ENCODE measurements at places on chromosomes 3 and 15. TPM values are rescaled to one million over a fixed set of nuclear protein-coding genes. Genes with fewer than 3 reads are reported as not detected.

- DNase-seq, result no peak
Observed at GRCh38 chr3:144164352-144164751, 192.7 kb downstream of the DIPK2A start.

- peak; percentile 49 for DNase-seq
Observed at GRCh38 chr15:101115393-101115785, 136.5 kb downstream of the CHSY1 start.

- no peak for DNase-seq
Observed at GRCh38 chr3:123352134-123352554, 96.7 kb downstream of the ADCY5 start.

GRCh38 chr3:192307631-192308030 is 419.7 kb downstream of the FGF12 start:
- no peak for DNase-seq

DNA sequence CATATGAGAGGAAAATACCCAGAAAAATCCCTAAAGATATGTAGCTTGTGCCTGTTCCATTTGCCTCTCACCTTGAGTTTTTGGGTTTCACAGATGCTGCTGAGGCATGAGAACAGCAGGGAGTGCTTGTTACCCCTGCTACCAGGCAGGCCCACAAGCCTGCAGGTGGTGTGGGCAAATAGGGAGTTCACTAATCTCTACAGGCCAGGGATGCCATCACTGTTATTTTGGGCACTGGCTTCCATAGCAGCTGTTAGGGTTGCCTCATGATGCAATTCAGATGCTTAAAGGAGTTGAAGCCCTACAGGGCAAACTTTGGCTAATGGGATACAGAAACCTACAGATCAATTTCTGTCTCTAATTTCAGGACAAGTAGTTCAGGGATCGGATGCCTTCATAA is 873.5 kb downstream of the OTOL1 start:
- no peak for DNase-seq

DNA sequence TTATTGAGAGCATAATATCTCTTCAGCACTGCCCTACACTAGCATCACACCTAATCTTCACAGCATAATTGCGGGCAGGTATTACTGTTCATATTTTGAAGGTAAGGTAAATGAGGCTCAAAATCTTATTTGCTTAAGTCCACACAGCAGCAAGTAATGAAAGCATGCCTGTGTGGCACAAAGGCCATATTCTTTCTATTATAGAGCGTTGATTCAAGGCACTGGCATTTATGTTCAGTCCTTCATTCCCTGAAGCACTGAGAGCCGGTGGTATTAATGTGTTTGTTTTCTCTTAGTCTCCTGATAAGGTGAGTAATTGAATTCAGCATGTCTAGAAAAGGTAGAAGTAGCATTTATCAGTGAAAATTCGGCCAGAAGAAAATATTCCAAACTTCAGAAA is 231.2 kb downstream of the BBX start:
- DNase-seq, result no peak

DNA sequence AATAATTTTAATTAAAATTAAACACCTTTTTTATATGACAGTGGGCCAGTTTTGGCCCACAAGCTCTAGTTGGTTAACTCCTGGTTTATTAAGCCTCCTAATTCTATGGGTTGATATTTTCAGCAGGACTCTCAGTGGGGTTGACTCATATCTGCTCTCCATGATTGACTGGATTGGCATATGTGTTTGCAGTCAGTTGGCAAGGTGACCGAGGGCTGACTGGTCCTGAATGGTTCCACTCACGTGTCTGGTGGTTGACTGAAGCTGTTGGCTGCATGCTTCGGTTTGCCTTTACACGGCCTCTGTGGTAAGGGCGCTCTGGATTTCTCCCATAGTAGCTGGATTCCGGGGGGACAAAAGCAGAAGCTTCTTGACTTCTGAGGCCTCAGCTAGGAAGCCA is 65.3 kb upstream of the ZNF280D start:
- no peak for DNase-seq

DNA sequence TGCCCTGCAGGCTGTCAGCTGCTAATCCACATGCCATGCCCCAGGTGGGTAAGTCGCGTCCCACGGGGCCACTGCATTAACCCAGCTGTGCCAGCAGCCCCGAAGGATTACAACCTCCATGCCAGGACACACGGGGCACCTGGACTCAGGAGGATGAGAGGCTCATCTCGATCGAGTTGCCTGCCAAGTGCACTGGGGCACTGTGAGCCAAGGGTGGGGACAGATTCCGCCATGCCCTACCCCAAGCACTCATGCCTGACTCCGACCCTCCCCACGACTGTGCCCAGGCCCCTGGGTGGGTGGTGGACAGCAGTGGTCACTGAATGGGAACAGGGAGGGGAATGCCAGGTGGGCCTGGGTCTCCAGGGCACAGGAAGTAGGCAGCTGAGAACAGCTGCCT is 20.7 kb upstream of the SNRPA1 start:
- DNase-seq, result no peak

DNA sequence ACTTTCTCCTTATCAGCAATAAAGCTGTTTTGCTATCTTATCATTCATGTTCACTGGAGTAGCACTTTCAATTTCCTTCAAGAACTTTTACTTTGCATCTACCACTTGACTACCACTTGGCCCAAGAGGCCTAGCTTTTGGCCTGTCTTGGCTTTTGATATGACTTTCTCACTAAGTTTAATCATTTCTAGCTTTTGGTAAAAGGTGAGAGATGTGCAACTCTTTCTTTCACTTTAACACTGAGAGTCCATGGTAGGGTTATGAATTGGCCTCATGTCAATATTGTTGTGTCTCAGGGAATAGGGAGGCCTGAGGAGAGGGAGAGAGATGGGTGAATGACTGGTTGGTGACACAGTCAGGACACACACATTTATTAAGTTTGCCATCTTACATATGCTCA is 31.0 kb upstream of the FAM3D start:
- no peak for DNase-seq

DNA sequence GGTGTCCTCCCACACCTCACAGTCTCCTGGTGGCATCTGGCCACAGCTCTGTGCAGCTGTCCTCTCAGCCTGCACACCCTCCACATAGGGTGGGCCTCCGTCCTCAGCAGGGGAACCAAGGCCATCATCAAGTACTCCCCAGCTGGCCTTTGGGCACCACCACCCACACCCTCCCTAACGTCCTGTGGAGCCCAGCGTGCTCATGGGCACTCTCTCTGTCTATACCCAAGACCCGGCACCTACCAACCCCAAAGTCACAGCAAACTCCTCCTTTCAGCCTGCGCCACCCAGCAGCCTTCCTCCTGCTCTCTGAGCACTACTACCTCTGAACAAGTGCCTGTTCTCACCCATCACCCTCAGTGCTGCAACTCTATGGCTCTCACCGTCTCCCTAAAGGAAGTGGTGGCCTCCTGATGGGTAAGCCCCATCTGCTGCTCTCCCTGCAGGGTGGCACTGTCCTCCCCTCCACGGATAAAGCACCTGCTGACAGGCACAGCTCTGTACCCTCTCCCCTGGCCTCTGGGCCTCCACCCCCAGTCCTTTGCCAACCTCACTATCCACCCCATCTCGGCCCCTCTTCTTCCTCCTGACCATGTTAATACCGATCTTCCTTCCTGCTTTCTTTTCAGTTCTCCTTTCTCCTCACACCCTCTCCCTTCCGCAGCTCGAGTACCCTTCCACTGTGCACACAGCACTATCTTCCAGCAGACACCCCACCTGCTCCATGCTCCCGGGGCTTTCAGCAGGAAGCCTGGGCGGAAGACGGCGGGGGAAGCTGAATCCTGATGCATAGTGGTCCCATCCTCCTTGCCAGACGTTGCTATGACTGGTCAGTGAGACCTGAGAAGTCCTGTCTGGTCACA is 31.5 kb downstream of the SLC41A3 start:
- no peak for DNase-seq

- no peak for DNase-seq
Observed at GRCh38 chr3:38232701-38233100, 32.9 kb upstream of the SLC22A13 start.

GRCh38 chr15:53589520-53590057 is 169.9 kb downstream of the WDR72 start:
- no peak for DNase-seq

DNA sequence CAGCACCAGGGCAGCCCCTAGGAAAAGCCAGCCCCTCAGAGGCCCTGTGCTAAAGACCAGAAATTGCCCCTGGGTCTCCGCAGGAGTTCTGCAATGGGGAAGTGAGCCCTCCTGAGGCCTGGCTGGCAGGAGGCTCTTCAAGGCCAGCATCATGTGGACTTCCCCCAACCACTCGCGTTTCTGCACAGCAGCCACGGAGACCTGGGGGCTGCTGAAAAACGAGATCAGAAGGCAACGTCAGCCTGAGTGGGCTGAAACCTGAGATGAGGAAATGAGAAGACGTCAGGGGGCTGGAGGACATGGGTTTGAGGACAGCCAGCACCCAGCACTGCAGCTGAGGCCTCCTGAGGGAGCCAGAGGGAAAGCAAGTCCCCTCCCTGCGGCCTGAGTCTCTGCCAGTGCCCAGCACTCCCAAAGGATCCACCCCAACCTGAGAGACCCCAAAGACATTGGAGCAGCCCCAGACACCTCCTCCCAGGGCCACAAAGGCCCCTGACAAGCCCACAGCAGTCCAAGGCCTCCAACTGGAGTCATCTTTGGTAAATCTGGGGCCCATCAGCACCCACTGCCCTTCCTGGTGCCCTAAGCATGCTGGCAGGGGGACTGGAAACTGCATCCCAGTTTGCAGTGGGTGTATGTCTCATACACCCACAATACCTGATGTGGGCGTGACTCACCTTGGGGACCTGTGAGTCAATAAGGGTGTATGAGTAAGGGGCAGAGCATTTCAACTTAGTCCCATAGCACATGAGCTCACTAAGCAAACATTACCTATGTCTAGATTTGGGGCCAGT is 29.2 kb upstream of the CYP11A1 start:
- no peak for DNase-seq

- no peak for DNase-seq
Observed at GRCh38 chr3:11371747-11372146, 99.5 kb downstream of the ATG7 start.

DNA sequence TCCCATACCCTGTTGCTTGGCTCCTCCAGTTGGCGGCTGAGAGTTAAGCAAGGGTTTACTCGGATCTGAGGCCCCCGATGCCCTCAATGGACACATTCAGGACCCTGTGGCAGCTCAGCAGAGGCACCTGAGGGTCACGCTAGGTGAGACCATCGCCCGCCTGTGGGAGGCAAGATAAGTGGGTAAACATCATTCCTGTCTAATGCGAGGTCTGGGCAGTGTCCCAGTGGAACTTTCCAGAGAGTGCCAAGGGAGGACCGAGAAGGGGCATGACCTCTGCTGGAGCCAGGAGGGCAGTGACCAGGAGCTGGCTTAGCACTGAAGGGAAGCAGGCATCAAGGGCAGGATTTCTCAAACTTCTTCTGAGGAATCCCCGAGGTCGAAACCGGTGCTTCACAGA is 65.4 kb upstream of the SEC61A1 start:
- DNase-seq, result no peak

- peak; percentile 72 for DNase-seq
Observed at GRCh38 chr3:185837414-185837813, 12.6 kb upstream of the IGF2BP2 start.

DNA sequence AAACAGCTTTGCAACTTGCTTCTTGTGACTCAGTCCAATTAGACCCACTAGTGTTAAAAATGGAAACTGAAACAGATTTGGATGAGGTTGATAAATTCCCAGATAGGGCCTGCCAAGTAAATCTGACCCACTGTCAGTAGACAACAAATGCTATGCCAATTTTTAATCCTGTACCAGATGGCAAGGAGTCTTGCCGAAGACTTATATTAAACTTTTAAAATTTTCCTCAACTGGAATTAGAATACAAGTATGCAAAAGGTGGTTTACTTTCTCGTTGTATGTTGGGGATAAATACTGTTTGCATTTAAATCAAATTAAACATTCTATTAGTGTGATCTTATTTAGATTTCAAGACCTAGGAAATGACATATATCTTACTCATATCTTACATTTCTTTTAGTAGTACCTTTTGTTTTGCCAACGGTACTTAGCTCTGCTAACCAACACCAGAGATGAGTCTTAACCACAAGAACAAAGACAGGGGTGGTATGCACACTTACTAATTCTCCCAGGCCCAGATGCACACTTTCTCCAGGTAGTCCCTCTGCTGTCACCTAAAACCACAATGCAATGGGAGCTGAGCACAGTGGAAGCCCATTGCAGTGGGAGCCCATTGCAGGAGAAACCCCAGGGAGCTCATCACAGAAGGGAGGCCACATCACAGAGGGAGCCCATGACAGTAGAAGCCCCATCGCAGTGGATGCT is 77.8 kb downstream of the WWTR1 start:
- peak; percentile 55 for DNase-seq

DNA sequence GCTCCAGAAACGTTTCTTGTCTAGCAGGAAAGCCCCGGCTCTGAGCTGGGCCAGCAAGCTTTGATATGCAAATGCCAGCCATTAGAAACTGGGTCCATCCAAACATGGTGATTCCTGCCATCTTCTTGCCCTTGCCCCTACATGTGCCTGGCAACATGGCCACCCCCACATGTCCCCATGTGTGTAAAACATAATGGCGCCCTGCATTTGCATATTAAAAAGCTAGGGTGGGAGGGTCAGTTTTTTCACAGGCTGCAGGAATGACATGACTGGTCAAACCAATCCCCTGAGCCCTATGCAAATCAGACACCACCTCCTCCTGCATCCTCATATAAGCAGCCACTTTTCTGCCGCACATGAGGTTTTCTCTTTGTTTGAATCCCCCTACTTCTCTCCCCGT is 21.2 kb downstream of the GPR156 start:
- no peak for DNase-seq

GRCh38 chr3:108462899-108463298 is 47.5 kb downstream of the MYH15 start:
- DNase-seq, result no peak

DNA sequence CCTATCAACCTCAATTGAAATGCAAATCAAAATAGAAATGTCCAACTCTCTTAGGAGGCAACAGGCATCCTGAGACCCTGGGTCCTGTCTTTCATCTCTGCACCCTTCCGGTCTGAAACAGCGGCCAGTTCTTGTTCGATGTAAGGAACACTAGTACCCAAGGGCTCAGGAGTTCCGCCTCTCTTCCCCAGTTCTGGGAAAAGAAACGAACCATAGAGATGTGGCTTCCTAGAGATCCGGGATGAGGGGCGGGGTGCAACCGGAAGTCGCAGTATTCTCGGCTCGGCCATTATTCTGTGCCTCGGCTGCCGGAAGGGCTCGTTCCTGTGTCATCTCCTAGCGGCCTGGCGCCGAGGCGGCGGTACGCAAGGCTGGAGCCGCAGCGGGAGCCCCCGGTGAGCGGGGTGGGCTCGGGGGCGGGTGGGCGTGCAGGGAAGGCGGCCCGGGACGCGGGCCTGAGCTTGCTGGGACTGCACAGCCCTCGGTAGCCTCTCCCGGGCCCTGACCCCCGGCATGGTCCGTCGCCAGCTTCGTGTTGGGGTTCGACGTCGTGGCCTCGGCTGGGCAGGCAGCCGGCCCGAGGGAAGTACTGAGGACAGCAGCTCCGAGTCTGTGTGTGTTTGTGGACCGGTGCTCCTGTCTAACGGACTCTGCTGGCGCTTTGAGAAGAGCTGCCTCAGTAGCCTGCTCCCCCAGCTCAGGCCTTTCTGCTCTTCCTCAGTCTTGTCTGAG is at the start of gene ZNF197:
Gene ZNF197, plus strand, starts transcription at position 288 of the 732 bp plus-strand sequence. CDS start 4,119 bp downstream, outside the sequence.
- peak; percentile 87 for DNase-seq

The ZMYND10 gene
- total RNA-seq, result 0.97 TPM

The RASL12 gene
- total RNA-seq, result under 0.01 TPM

The ANKRD63 gene
- not detected for total RNA-seq

The ZBED2 gene
- not detected for total RNA-seq

The ZNF662 gene
- total RNA-seq, result 3.9 TPM

The TMEM212 gene
- not detected for total RNA-seq

The SUSD5 gene
- total RNA-seq, result 2.2 TPM

The TLR9 gene
- total RNA-seq, result not detected

The CHDH gene
- 0.32 TPM for total RNA-seq

The ANKDD1A gene
- 3.9 TPM for total RNA-seq

The ABI3BP gene
- 4.2 TPM for total RNA-seq
